Stimulated activated CD4-positive, alpha-beta T cell treated with anti-CD3 and anti-CD28 coated beads, Interleukin-15, amount 100 ng/mL, for 24 hours (primary cell): ENCODE measurements at places on chromosomes 1 and 21.
A peak's percentile ranks its signal among the peaks of the same experiment; 100 is the strongest.

DNA sequence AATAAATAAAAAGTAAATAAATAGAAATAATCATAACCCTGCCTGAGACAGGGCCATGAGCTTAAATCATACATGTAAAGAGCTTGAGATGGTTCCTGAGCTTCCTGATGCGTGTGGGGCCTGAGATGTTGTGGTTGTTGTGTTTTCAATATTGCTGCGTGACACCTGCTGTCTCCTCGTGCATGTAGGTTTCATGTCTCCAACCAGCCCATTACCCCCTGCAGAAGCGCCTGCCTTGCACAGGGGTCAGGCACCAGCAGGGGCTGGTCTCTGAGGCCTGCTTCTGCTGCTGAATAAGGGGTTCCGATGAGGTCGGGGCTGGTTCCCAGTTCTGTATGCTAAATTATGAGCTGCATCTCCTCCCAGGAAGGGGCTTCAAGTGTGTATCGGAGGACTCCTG lies 15.9 kb downstream of the UMODL1 start:
- DNase-seq = no peak

GRCh38 chr1:58975888-58976287 lies 192.0 kb upstream of the JUN start:
- no peak for DNase-seq

DNA sequence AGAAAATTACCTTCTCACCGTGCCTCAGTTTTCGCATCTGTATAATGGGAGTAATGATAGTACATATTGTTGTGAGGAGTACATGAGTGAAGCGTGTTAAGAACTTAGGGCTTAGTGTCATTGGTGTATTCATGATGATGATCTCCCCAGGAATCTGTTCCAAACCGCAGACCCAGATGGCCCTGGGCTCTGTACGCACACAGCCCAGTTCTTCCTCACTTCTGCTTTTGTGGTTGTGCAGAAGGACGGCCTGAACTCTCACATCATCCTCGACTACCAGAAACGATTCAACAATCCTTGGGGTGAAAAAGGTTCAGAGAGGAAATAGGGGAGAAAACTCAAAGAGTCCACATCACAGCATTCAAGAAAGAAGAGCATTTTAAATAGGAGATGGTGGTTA lies 323.0 kb downstream of the CAMTA1 start:
- DNase-seq = no peak

GRCh38 chr1:154807048-154807591 lies 63.0 kb downstream of the KCNN3 start:
- DNase-seq = no peak

DNA sequence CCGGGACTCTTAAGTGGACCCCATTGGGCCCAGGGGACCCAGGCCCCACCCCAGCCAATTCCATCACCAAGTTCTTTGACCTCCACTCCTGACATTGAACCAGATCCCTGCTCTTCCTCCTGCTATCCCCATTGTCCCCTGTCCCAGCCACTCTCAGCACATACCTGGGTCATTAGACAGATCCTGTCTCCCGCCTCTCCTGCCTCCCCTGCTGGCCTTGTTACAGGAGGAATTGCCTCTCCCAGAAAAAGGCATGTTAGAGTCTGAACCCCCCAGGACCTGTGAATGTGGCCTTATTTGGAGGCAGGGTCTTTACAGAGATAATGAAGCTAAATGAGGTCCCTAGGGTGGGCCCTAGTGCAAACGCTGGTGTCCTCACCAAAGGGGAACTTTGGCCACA lies 301.9 kb downstream of the NPHP4 start:
- DNase-seq = no peak

- DNase-seq = no peak
Observed at GRCh38 chr1:71462247-71462646, 381.4 kb upstream of the ZRANB2 start.

DNA sequence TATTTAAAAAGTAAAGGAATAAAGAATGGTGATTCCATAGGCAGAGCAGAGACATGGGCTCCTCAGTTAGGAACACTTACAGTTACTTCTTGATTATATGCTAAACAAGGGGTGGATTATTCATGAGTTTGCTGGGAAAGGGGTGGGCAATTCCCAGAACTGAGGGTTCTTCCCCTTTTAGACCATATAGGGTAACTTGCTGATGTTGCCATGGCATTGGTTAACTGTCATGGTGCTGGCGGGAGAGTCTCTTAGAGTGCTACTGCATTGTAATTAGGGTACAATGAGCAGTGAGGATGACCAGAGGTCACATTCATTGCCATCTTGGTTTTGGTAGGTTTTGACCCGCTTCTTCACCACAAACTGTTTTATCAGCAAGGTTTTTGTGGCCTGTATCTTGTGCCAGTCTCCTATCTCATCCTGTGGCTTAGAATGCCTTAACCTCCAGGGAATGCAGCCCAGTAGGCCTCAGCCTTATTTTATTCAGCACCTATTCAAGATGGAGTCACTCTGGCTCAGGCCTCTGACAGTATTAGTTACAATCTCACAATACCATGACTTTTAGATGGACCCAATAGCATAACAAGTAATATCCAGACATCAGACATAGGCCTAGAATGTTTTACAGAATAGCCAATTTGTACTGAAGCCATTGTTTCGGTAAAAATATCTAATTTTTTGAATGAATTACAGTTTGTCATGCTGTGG lies 106.8 kb downstream of the ZBTB18 start:
- DNase-seq = no peak

GRCh38 chr1:145720878-145721671 lies 1.8 kb downstream of the CD160 start:
- peak; percentile 78 for DNase-seq

- DNase-seq = no peak
Observed at GRCh38 chr21:15034126-15034853, 30.5 kb downstream of the NRIP1 start.

DNA sequence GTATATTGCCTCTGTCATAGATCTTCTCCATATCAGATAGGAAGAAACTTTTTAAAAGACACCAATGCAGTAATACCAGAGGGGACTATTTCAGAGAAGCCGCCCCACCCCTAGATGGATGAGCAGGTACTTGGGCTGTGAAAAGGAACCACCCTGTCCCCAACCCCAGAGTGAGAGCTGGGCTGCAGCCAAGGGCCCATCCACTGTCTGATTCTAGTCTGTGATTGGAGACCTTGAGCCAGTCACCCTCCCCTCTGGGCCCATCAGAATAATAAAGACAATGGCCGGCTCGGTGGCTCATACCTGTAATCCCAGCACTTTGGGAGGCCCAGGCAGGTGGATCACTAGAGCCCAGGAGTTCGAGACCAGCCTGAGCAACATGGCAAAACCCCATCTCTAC lies 5.0 kb downstream of the CLEC20A start:
- no peak for DNase-seq

- DNase-seq = no peak
Observed at GRCh38 chr1:14567056-14567455, 31.4 kb upstream of the KAZN start.

DNA sequence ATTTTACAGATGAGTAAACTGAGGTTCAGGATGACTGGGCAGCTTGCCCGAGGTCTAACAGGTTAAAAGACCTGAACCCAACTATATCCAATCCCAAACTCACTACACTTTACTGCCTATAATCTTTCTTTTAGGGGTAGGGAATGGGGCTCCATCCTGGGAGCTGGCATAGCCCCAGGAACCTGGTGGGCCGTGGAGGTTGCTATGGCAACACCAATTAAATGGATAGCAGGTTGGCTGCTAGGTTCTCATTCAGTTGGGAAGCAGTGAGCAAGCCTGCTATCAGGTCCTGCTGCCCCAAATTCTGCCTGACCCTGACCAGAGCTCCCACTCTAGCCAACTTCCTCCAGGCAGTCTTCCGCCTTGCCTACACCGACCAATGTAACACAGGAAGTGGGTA lies 40.9 kb downstream of the LRP8 start:
- no peak for DNase-seq

DNA sequence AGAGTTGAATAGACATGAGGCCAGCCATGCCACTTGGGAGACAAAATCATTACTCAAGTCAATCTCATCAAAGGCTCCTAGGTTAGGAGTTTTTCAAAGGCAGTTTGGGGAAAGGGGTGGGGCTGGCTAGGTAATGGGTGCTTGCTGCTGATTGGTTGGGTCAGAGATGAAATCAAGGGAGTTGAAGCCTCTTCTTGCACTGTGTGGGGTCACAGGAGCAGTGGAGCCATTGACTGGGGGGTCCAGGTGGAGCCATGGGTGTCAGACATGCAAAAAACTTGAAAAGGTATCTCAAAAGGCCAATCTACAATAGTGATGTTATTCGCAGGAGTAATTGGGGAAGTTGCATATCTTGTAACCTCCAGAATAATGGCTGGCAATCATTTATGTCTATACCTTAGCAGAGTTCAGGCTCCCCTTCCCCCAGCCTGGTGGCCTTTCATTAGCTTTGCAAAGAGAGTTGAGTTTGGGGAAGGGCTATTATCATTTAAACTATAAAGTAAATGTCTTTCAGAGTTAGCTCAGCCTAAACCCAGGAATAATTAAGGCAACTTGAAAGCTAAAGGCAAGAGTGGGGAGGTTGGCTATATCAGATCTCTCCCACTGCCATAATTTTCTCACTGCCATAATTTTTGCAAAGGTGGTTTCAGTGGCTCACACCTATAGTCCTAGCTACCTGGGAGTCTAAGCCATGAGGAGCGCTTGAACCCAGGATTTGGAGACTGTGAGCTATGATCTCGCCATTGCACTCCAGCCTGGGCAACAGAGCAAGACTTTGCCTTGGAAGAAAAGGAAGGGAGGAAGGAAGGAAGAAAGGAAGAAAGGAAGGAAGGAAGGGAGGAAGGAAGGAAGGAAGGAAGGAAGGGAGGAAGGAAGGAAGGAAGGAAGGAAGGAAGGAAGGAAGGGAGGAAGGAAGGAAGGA lies 7.8 kb upstream of the PINK1 start:
- DNase-seq = no peak
